Left colon (tissue), 2 donors: ENCODE measurements at places on chromosomes 11 and 22. TPM values are rescaled to one million over a fixed set of nuclear protein-coding genes. Genes with fewer than 3 reads are reported as not detected.

THY1 gene
- total RNA-seq, result 1.8 TPM

ARHGAP8 gene
- 35.3 TPM for total RNA-seq

THRSP gene
- 0.22 TPM for total RNA-seq

MFRP gene
- not detected for total RNA-seq

C11orf68 gene
- total RNA-seq, result 29.3 TPM

ZNF215 gene
- total RNA-seq, result 5.6 TPM

SPCS2 gene
- 114 TPM for total RNA-seq

UBQLN3 gene
- total RNA-seq, result not detected

B4GALNT4 gene
- 3.3 TPM for total RNA-seq

DNA sequence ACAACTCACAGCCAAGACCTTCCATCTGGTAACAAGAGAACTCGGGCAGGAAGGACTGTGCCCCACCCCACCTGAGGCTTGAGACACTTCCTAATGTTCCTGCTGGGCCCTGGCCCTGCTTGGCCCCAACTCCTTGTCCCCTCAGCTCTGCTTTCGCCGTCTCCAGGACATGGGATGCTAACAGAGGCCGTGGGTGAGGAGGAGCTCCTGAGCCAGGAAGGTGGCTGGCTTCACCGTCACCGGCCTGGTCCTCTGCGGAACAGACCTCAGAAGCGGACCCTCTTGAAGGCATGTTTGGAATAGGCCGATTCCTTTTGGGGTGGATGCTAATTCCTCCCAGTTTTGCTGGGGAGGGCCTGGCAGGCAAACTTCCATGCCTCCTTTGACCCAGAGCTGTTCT, 154.3 kb downstream of the CACNA1I start:
- no peak for DNase-seq

DNA sequence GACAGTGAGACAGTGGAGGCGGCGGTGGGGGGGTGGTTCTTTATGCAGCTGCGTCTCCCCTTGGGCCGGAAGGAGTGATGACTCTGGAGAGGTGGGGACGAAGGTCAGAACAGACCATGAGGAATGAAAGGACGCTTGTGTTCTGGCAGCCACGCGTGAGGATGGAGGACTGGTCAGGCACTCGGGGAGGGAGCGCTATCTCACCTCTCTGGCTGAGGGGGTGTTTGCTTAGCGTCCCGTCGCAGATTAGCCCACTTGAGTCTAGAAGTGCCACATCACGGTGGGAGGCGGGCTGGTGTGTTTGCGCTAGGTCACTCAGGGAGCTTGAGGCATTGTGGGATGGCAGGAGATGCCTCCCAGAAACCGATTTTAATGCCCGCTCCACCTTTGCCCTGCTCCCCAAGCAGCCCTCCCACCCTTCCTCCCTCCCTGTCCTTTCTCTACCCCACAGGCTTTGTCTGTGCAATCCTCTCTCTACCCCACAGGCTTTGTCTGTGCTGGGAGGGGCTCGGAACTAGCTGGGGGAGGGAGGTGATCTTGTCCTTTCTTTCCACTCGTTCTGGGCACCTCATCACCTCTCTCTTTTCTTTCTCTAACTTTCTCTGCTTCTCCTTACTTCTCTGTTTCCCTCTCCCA, 97.8 kb downstream of the PKNOX2 start:
- DNase-seq, result no peak

DNA sequence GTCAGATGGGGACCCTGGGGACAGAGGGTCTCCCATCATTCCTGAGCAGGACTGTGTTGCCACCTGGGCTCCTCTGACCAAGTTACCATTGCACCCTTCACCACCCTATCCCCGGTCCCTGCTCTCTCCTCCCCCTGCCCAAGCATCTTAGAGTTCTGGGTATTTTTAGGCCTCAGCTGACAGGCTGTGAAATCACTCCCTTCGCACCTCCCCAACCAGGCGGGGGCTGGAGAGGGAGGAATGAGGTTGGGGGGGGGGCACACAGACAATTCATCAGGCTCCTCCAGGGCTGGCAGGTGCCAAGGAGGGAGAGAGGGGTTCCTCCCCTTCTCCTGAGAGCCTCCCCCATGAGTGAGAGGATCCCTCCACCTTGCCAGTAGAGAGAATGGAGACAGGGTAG, 9.0 kb downstream of the SYT7 start:
- DNase-seq, result no peak

DNA sequence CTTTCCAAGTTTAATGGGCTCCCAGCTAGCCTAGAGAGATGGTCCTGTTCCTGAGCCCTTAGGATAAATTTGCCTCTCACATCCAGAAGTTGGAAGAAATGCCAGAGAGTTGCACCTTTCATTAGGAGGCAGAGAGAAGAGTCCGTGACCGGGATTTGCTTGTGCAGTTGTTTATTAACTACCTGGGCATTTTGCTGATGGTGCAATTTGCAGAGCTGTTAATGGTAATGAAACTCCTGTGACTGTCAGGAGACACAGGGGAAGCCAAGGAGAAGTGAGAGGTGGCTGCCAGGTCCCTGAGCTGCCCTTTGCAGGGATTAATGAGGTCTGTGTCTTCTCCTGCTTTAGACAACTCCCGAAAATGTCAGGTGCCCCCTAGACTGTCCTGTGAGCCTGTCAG, 69.1 kb upstream of the B3GAT1 start:
- DNase-seq, result no peak

GRCh38 chr11:20159466-20160381, 551 bp downstream of the DBX1 start:
- no peak for DNase-seq

- no peak for DNase-seq
Observed at GRCh38 chr22:23503736-23504440, 76.2 kb downstream of the IGLL1 start.

- DNase-seq, result no peak
Observed at GRCh38 chr11:11973866-11974265, 34.6 kb downstream of the DKK3 start.

- no peak for DNase-seq
Observed at GRCh38 chr11:82146789-82147188, 586.9 kb downstream of the FAM181B start.

DNA sequence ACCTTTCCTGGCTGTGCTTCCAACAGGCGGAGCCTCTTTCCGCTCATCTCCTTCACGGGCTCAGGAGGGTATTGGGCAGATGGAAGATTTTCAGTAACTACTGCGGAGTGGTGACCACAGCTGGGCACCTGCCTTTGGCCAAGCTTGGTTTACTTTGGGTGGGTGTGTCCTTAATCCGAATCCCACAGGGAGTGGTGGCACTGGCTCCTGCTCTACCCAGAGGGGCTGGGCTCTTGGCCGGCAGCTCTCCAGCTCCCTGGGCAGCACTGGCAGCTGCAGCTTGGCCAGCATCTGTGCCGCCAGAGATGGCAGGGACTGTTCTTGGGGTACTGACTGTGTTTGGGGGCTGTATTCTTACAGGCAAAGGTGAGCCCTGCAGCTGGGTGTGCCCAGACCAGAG, 29.8 kb downstream of the BID start:
- DNase-seq, result no peak

- no peak for DNase-seq
Observed at GRCh38 chr11:45331839-45332238, 45.7 kb upstream of the SYT13 start.

DNA sequence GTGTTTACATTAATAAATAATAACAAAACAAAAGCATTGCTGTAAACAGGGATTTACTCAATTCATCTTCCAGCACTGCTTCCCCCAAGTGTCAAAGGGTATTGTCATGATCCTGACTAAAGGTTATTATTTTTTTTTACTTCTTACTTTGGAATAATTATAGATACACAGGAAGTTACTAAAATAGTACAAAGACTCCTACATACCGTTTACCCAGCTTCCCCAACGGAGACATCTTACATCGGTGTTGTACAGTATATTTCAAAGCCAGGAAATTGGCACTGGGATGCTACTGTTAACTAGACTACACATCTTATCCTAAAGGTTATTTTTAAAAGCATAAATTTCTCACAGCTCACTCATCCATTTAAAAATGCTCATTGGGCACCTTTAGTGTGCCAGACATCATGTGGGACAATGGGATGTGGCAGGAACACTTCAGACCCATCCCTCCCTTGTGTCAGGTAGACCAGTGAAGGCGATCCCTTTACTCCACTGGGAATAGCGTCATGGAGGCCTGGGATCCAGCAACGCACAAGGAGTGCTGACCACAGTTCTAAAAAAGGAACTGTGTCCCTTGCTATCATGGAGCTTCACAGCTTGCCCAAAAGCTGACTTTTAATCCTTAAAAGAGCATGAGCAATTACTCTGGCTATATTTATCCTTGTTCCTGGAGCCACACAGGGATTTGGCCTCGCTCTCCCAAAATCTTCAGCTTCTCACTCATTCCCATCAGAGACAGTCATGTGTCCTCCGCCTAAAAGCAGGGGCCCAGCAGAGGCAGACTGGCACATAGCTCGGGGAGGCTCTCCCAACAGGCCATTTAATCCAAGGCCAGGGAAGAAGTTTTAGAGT, 3.1 kb upstream of the IRAG1 start:
- no peak for DNase-seq

DNA sequence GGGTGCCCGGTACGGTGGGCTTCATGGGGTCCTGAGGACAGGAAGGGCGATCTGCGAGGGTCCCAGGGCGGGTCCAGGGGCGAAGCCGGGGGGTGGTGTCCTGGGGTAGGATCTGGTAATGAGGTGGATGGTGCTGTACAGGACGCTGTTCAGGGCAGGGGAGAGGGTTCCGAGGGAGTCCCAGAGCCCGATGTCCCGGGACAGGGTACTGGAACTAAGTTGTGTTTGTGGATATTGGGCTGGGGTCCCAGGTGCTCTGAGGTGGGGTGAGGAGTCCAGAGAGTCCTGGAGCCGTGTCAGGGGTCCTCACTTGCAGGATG, 426 bp downstream of the LZTR1 start:
- DNase-seq, result no peak

DNA sequence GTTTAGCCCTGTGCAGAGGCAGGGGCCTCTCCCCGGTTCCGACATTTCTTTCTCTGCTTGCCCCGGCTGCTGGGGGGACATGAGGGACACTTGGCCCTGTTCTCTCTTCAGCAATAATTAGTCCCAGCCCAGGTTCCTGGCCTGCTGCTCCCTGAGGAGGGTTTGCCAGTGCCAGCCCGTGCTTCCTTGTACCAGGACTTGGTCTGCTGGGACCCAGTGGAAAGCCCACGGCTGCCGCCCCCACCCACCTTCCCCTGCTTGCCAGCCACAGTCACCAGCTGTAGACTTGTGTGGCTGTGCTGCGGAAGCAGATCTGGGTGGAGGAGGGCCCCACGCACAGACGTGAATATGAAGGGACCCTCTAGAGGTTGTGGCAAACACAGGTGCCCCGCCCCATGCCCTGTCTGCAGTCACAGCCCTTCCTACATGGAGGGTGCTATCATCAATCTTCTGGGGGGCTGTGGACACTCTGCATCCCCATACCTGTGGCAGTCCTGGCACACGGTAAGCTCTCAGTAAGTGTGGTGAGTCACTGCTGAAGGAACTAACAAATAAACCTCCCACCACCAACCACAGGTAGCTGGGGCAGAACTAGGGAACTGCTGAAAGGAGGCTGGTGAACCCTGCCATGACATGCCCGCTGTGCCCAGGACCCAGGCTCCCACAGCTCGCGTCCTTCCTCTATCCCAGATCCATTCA, 949 bp downstream of the TP53AIP1 start:
- no peak for DNase-seq

GRCh38 chr22:41563051-41563711, 2.4 kb downstream of the CSDC2 start:
- no peak for DNase-seq

DNA sequence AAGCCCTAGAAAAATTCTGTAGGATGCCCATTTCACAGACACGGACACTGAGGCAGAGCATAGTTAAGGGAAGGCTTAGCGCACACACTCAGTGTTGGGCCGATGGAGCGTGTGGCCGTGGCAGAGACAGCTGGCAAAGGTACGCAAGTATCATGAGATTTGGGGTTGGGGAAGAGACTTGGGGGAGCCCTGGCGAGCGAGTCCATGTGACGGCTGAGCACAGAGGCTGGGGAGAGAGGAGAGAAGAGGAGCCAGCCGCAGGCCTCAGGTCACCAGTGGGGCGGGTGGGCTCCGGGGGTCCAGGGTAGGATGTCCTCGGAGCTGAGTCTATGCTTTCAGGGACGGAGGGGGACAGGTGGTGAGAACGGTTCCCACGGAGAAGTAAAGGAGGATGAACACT, 311.3 kb downstream of the CTTN start:
- no peak for DNase-seq

DNA sequence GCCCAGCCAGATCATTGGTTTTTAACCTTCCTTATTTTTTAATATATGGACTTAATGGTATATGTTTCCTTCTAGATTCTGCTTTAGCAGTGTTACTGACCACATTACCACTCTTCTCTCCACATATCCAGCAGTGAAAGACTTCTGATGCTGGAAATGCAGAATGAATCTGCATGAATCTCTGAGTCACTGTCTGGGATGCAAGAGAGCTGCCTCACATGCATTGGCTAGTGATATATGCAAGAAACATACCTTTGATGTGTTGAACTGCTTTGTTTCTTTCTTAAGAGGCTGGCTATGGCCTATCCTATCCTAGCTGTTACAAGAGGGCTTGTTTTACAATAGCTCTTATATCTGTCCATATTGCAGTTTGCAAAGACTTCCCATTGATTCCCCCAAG, 16.6 kb upstream of the AMPD3 start:
- no peak for DNase-seq

GRCh38 chr22:31611061-31611760, 50.8 kb downstream of the PISD start:
- DNase-seq, result no peak

DNA sequence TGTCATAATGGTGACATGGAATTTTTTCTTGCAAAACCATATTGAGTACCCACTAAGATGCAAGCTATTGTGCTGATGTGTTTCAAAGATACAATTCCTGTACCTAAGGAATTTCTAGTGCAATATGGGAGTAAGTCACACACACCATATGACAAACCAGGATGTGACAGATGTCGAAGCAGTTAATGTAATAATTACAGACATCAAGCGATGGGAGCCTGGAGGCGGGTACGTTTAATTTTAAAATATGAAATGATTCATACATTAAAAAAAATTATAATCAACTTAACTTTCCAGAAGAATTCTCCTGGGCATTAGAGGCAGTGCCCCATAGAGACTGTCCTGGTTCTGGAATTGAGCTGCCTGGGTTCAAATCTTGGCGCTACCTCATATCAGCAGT, 6.0 kb downstream of the SYCE3 start:
- no peak for DNase-seq

DNA sequence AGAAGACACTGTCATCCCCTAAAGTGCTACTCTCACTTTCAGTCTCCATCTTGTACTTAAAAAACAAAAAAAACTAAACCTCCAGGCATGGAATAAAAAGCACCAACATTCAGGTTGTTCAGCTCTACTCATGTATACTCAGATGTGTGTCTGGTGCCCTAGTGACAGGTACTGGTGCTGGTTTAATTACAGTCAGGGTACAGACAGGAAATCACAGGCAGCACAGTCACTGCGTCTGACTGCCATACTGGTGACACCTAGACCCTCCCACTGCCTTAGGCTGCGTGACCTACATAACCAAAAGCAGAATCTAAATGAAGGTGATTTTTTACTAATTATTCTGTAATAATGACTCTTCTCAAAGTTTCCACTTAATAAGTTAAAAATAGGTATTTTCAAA, at the start of gene ARHGAP32:
ARHGAP32 (minus strand) TSS at position 176 of the 400 bp plus-strand sequence; CDS start at position 49, 127 bp downstream.
- DNase-seq, result peak; percentile 17

GRCh38 chr22:45254388-45254787, 13.7 kb upstream of the KIAA0930 start:
- DNase-seq, result no peak

- no peak for DNase-seq
Observed at GRCh38 chr11:121473064-121473777, 20.5 kb upstream of the SORL1-AS1 start.

GRCh38 chr11:47659276-47659675, 16.9 kb upstream of the MTCH2 start:
- no peak for DNase-seq
